H54 (cell line): ENCODE measurements at places on chromosomes 1 and 21.

DNA sequence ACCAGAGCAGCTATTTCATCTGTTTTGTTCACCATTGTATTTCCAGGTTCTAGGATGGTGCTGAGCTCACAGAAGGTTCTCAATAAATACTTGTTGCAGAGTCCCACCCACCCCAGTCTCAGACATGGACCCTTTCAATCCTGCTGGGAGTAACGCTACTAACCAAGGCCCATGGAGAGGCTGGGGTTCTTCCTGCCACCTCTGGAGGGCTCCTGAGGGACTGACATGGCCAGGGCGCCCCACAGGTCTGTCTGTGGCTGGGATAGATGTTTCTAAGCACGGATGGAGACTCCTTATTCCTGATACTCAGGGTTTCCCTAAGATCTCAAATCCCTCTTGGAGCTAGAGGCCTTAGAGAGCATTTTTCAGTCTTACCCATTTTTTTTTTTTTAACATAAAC is 87.4 kb downstream of the EPHB2 start:
- DNase-seq = no peak

GRCh38 chr1:178101266-178101630 is 7.3 kb downstream of the RASAL2 start:
- DNase-seq = no peak

DNA sequence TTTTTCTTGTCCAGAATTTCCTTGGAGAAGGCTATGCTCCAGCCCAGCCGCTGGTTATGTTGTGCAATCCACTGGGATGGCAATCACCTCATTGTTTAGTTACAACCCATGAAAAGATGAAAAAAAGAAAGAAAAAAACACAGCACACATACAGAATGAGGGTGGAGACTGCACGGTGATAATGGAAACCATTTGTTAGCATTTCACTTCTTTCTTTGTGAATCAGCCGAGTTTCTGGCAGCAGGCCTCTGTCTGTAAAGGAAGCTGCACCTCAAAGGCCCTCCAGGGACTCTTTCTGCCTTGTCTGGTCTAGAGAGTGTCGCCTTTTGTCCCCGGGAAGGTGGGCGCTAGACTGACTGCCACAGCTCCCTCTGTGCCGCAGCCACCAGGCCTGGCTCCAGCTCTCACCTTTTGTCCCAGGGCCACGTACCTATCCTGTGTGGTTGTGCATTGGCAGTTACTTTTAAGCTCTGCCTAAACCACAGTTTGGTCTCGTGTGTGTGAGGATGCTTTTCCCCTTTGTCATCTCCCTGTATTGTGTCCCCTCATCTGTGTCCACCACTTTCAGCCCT is 35.6 kb downstream of the NGF start:
- no peak for DNase-seq

DNA sequence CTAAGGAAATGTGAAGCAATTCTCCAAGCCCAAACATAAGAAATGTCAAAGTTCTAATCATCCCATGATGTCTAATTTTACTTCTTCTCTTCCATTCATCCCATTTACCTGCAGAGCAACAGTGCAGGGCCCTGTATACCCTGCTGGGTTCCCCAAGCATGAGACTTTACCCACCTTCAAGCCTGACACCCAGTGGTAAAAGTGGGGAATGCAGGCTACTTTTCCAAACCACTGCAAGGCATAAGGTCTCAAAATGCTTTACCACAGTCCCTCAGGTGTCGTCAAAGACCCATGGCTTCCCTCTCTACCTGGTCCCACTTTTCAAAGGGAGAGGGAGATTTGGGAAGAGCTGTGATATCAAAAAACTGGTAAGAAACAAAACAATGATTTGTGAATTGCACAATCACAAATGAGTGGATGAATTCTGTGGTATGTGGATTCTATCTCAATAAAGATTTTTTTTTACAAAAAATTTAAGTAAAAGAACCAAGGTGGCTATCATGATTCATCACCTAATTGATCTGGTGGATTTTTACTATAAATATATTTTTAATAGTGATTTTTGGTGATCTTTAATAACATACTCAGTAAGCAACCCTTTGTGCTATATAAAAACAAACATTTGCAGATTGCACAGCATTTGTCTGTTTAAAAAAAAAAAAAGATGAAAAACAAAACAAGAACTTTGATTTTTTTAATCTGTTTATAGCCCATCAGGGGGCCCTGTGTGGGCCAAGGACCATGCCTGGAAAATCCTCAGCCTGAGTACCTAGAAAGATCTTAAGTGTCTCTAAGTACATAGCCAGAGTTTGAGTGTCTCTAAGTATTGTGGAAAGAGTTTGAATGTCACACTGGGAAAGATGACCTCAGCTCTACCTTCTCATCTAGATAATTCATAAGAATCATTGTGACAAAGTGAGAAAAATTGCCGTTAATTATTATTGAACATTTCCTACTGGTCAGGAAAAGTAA is 73.1 kb upstream of the GJB5 start:
- DNase-seq = peak; percentile 33

GRCh38 chr1:245512980-245513578 is 358.3 kb downstream of the KIF26B start:
- DNase-seq = peak; percentile 31

GRCh38 chr1:95547005-95547404 is 313.0 kb downstream of the RWDD3 start:
- DNase-seq = no peak
